ENCODE measurements at places on chromosomes 4 and X.

DNA sequence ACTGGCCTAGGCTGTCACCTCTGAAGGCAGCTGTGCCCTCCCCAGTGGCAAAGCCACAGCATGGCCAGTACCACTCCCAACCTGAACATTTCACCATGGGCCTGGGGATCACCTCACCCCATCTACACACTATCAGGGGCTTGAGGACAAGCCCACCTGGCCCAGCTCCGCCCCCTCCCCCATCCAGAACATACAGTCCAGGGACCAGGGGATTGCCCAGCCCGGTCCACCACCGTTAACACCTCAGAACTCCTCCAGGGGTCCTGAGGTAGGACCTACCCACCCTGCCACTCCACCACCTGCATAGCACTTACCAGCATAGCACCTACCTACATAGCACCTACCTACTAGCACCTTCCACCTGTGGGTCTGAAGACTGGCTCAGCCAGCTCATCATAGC lies 179.8 kb downstream of the EDA start:
- no peak for ATAC-seq

GRCh38 chr4:145380123-145380522 lies 101.5 kb upstream of the SMAD1 start:
- no peak for ATAC-seq

GRCh38 chrX:148661035-148661434 lies 160.6 kb downstream of the AFF2 start:
- ATAC-seq, result no peak

DNA sequence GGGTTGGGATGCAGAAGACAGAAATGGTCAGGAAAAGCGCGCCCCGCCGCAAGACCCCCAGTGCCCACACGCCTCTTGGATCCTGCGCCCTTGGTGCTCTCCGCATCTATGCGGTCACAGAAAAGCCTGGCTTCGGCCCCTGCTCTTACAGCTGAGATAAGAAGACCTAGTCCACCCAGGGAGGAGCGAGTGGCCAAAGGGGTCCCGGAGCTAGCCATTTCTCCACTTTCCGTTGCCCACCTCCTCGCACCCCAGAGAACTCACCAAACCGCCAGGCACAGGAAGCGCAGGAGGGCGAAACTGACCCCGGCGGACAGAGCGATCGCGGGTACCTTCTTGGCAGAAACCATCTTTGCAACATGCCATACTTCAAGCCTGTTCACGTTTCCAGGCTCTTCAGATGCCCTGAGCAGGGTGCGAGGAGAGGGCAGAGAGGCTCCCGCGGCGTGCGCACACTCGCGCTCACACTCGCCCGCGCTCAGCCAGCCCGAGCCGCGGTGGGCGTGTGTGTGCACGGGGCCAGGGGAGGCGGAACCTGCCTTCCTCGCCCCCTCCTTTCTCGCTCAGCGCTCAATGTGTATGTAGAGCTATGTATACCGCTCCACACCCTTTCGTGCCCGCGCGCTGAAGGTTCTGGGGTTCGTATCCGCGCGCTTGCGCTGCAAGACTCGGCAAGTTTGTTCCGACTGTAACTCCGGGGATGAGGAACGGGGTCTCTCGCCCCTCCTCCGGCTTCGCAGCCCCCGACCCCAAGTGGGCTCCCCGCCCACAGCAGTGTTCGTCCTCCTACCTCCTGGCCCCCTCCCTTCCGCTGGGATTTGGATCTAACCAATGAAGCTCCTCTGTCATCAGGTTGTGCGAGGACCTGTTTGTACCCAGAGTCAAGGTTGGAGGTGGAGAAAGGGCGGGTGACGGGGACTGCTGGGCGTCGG lies at the start of gene GABRA4:
Gene GABRA4 (minus strand): TSS at position 507 of the 932 bp plus-strand sequence. CDS start 157 bp downstream, at position 350.
- ATAC-seq, result peak; percentile 72

DNA sequence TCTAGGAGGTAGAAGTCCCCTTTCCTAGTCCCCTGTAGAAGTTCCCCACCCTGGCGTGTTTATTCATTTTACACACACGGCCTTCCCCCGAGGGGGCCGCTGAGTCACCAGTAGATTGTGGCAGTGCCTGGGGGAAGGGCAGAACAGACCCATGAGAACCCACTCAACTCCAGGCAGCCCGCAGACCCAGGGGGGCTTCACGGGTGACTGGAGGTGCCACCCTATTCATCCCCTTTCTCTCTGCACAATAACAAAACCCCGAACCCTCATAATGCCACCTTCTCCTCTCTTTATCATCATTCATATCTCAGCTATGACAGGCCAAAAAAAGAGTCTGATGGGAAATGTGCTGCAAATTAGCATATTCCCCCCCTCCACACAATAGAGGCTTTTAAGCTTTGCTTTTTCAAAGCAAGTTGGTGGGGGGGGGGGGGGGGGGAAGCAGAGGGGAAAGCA lies 20.4 kb upstream of the GPM6B start:
- no peak for ATAC-seq

- peak; percentile 96 for ATAC-seq
Measured at GRCh38 chrX:75086731-75087195, 69.3 kb downstream of the ABCB7 start.

- ATAC-seq, result peak; percentile 76
Measured at GRCh38 chrX:154840856-154841255, 6.4 kb upstream of the SMIM9 start.

GRCh38 chrX:112670977-112671376 lies 8.8 kb downstream of the LHFPL1 start:
- no peak for ATAC-seq

DNA sequence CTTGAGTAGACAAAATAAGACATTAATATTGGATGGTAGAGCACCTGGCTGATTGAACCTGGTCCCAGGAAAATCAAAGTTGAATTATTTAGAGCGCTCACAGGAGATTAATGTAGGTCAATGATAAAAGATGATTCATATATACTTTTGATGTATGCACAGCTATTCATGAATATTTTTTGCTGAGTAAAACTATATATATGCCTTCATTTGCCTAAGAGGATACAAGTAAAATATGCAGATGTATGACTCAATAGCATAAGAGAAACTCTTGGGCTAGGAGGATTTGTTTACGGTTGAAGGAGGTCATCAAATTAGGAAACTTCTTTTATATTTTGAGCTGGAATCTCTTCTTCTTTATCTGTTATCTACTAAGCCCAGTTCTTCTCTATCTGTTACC lies 202.7 kb upstream of the HS3ST1 start:
- ATAC-seq, result peak; percentile 83

GRCh38 chr4:19327364-19327763 lies 924.3 kb upstream of the SLIT2 start:
- ATAC-seq, result peak; percentile 97

- ATAC-seq, result no peak
Measured at GRCh38 chr4:109826719-109827118, 1.1 kb upstream of the RRH start.

GRCh38 chr4:69731847-69732246 lies 28.6 kb downstream of the SULT1B1 start:
- no peak for ATAC-seq

- ATAC-seq, result no peak
Measured at GRCh38 chr4:26029568-26030131, 115.6 kb downstream of the SMIM20 start.

DNA sequence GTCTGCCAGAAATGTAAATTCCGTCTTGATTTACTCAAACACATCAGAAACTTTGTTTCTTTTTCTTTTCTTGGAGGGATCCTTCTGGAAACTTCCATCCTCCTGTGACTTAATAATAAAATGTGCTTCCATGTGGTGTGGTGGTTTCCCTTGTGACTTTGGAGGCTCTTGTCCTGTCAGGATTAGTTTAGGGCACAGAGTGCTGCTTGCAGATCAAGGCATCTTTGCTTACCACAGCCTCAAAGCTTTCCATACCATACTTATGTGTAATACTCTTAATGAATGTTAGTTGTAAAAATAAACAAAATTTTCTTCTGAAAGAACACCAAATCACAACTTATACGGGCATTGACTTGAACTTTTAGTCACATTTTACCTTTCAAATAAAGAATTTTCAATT lies 27.4 kb downstream of the GBA3 start:
- no peak for ATAC-seq

DNA sequence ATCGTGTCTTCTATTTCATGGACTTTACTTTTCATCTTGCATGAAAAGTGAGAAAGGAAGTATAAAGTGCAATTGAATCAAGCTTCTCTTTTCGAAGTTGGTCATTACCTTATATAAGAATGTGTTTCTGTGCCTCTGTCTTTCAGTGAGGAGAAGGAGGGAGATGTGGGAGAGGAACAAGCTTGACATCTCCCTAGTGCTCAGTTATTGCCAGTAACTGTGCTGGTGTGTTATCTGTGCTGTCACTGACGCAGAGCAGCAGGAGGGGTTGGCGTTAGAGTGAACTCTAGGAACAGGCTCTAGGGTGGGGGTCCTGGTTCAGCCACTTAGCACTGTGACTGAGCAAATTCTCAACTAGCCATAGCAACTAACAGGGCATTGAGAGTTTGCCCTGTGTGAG lies 34.0 kb upstream of the TBC1D9 start:
- ATAC-seq, result no peak

DNA sequence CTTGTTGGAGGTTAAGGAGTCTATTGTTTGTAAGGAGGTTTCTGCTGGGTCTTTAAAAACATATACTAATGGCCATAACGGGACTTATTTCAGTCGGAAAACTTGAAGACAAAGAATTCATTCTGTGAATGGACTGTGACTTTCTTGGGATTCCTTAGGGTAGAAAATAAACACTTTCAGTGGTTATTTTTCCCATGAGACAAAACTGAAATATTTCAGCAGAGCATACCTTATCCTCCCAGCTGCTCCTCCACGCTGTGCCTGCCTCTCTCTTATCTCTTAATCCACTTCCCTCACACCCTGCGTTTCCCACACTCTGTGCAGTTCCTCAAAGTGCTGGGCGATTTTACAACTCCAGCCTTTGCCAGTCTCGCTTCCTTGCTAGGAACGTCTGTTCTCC lies 47.1 kb upstream of the SORBS2 start:
- ATAC-seq, result no peak

DNA sequence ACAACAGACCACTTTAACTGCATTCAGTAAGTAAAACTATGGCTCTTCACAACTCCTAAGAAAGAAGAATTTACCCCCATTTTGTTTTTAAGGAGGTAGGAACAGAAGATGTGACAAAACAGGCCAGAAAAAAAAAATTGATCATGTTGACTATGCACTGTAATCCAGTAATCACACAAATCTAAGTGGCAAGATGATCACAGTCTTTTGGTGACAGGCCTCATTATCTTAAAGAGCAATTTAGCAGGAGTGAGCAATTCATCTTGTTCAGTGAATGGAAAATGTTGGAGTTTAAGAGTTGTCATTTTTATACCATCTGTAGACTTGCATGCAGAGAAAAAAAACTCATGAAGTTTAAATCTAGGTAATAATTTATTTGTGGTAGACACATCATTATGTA lies 115.1 kb downstream of the SLC39A8 start:
- no peak for ATAC-seq

DNA sequence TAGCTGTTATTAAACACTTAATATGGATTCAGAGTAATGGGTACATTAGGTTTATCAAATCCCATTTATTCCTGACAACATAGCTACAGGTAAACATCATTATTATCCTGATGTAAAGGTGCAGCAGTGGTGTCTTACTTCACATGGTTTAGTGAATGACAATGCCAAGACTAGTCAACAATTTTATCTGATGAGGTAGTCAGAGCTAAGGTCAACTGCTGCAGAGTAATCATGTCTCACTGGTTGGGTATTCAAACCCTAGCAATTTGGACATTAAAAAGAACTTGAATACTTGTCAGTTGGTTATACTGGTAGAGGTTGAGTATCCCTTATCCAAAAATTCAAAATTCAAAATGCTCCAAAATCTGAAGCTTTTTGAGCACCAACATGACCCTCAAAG lies 117.6 kb downstream of the MAB21L2 start:
- no peak for ATAC-seq

DNA sequence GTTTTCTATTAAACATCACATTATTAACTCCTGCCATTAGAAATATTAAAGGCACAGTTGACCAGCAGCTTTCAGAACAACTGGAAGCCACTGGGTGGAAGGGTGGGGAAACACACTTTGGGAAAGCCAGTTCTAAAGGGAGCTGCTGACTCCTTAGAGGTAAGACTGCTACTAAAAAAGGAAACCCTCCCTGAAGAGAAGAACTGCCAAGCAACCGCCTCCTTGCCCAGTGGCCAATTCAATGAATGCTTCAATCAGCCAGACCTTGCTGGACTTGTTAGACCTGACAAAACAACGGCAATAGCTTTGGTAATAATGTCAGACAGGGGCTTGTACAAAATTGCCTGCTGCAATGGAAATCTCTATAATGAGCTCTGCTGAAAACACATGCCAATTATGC lies 15.6 kb downstream of the OPHN1 start:
- ATAC-seq, result no peak

- ATAC-seq, result no peak
Measured at GRCh38 chrX:133661962-133662839, 246.9 kb upstream of the GPC4 start.

DNA sequence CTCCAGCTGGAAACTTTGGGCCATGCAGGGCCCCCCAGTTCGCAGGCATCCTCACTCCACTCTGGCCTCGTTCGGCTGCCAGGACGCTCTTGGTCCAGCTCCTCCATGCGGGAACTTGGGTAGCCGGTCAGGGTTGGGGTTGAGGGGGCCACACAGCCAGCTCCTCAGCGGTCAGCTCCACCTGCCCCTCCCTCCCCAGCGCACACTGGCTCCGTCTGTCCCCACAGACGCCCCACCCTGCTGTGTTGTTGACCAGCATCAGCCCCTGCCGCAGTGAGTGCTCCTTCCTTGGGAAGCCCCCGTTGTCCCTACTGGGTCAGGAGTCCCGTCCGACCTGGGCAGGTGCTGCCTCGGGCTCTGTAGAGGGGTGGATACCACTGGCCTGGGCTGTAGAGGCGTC lies 5.8 kb downstream of the FGFRL1 start:
- no peak for ATAC-seq

- peak; percentile 96 for ATAC-seq
Measured at GRCh38 chrX:140057001-140057411, 91.7 kb upstream of the CXorf66 start.

DNA sequence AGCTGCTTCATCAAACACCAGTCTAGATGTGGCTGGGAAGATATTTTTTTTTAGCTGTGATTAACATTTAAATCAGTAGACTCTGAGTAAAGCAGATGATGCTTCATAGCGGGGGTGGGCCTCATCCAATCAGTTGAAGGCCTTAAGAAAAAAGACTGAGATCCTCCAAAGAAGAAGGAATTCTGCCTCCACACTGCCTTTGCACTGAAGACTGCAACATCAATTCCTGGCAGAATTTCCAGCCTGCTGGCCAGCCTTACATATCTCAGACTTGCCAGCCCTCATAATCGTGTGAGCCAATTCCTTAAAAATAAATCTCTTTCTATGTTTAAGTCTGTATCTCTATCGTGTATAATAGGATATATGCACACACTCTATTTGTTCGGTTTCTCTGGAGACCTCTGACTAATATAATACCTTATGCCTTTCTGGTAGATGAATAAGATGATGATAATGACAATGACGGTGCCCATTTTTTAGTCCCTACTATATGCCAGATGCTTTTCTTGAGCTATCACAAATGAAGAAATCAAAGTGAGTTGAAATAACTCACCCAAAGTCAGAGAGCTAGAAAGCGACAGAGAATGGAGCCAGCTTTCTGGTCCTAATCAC lies 66.1 kb upstream of the SOD3 start:
- ATAC-seq, result no peak

GRCh38 chr4:82681754-82682153 lies 116.8 kb downstream of the SCD5 start:
- ATAC-seq, result no peak

Measured in motor neuron (in vitro differentiated cells).